Stimulated activated CD4-positive, alpha-beta T cell treated with anti-CD3 and anti-CD28 coated beads, TNF-alpha, amount 100 ng/mL, for 24 hours (primary cell): ENCODE measurements at places on chromosomes 1 and 21.

DNA sequence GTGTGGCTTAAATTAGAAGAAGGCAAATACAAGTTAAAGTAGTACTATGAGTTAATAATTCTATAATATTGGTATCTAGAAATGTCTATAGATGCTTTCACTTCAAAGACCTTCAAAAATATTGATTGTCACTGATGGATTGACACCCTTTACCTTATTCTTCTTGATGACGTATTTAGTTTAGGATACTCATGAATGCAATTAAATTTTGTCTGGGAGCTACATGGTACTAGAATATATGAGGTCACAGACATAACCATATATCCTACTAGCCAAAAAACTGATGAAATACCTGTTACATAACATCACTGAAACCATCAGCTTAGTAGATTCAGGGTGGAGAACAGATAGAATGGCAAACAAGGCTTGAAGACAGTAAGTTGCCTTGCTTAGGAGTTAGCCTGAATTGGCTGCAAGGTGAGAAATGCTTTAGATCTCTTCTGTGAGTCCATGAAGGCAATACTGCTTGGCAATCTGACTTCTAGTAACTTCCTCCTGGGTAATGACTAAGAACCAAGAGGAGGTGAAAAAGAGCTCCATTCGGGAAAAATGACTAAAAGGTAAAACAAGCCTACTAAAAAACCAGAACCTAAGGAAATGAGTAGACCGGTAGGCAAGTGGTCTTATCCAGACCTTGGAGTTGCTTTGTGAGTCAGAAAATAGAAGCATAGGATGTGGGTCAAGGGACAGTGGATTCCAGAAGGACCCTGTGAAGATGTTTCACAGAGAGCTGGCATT, 16.9 kb upstream of the ARHGAP29 start:
- no peak for DNase-seq

DNA sequence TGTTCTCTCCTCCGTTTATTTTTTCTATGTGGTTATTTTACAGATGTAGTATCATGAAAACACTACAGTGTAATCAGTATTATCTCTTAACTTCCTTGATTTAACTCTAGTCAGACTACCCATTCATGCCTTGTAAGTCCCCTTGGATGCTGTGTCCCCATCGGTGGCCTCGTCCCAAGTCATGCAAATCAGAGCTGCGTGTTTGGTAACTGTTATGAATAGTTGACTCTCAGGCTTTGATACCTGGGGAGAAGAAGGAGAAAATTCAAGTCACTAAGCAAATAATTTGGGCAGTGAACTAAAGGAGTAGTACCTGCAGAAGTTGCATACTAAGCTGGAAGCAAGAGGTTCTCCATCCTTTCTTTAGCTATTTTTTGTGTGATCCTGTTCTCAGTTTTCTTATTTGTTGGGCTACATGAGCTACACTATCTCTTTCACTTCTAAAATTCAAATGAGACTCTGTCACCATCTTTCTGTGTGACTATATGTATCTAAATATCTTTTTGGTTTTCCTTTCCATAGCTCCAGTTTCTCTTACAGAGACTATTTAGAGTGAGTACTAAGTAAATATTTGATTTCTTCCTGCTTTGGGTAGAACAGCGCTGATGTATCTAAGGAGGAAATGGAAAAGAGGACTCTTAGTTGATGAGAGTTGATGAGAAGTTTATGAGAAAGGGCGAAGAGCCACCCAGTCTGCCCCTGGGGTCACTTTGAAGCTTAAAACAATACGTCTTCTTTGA, 50.9 kb downstream of the VANGL2 start:
- no peak for DNase-seq

DNA sequence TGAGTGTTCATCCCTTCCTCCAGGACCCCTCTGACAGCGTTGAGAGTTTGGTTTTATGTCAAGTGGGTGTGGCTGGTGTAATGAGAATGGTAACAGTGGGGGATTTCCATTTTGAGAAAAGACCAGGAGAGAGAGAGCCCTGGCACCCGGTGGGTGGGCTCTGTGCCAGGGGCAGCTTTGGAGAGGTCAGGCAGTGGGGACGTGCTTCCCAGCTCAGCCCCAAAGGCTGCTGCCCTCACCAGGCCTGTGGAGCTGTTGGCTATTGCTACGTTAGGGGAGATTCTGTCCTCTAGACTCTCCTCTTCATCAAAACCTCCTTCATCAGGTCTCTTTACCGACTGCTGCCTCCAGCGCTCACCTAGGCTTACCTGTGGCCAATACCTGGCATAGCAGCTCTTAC, 176.3 kb downstream of the PTPRU start:
- no peak for DNase-seq

GRCh38 chr21:41363370-41364270, 1.8 kb downstream of the MX2 start:
- DNase-seq, result no peak

DNA sequence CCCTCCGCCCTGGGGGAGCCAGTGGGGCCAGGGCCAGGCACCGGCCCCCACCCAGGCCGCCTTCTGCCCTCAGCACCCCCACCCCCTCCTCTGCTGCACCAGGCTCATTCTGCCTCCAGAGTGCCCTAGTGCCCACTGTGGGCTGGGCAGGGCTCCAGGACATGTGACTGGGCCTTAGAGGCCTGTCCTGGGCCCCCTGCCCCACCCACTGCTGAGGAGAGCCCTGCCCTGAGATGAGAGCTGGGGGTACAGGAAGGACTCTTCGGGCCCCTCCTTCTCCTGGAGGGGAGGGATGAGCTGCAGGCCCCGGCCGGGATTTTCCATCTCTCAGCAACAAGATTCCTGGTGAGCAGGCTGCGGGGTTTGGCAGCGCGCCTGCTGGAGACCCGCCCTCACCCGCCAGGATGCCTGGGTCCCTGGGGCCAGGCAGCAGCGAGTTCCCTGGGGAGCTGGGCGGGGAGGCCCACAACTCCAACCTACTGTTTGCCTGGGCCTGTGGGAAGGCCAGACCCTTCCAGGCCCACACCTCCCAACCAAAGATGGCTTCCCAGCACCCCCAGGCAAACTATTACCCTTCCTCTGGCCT, 14.0 kb downstream of the AHDC1 start:
- DNase-seq, result no peak

DNA sequence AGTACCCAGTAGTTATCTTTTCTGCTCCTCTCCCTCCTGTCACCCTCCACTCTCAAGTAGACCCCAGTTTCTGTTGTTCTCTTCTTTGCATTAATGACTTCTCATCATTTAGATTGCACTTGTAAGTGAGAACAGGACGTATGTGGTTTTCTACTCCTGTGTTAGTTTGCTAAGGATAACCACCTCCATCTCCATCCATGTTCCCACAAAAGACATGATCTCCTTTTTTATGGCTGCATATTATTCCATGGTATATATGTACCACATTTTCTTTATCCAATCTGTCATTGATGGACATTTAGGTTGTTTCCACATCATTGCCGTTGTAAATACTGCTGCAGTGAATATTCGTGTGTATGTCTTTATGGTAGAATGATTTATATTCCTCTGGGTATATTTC, 1346.5 kb downstream of the MRPL39 start:
- no peak for DNase-seq

DNA sequence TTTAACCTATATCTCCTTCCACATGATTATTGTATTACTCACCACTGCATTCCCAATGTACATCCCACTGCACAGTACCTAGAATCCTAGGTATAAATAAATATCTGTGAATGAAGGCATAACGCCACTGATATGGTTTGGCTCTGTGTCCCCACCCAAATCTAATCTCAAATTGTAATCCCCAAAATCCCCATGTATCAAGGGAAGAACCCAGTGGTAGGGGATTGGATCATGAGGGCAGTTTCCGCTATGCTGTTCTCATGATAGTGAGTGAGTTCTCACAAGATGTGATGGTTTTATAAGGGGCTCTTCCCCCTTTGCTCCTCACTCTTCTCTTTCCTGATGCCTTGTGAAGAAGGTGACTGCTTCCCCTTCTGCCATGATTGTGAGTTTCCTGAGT, 599.0 kb upstream of the ADGRL2 start:
- DNase-seq, result no peak
